ENCODE measurements at places on chromosomes 7 and 10.
A peak's percentile ranks its signal among the peaks of the same experiment; 100 is the strongest.

- no peak for DNase-seq
Observed at GRCh38 chr7:25694699-25695098, 457.3 kb upstream of the NFE2L3 start.

- DNase-seq = no peak
Observed at GRCh38 chr10:45144326-45145070, 143.8 kb downstream of the ZNF22 start.

GRCh38 chr10:32931593-32931992 lies 26.4 kb downstream of the ITGB1 start:
- no peak for DNase-seq

- DNase-seq = peak; percentile 59
Observed at GRCh38 chr7:150451833-150452461, 1.5 kb downstream of the GIMAP8 start.

DNA sequence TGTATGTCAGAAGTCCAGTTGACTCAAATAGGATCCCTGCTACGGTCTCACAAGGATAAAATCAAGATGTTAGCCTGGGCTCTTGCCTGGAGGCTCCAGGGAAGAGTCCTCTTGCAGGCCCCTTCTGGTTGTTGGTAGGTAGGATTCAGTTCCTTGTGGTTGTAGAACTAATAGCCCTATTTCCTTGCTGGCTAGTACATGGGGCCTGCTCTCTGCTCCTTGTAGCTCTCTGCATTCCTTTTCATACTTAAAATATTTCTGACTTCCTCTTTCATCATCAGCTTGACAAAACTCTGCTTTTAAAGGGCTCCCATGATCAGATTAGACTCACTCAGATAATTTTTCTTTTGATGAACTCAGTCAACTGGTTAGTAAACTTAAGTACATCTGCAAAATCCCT lies 756.7 kb downstream of the GATA3 start:
- DNase-seq = no peak

DNA sequence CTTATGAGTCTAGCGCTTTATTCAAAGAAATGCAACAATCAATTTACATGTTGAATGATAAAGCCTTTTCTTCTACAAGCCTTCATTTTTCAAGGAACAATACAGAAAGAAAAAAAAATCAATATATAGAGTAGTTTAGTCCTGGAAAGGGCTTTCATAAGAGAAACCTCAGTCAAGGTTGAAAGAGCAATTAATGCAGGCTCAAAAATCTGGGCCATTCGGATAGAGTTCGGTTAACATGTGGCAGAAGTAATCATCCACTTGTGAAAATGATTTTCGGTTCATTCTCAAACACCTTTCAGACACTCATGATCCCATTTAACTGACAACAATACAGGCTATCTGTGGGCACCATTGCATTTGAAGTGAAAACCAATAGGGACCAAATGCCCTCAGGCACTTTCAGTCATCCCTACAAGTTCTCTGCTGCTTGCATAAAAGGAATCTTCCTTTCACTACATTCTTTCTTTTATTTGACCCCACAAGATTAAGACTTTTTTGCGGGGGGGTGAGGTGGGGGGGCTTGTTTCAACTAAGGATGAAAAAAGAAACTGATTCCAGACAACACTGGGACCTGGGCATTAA lies 177.9 kb downstream of the RNF133 start:
- DNase-seq = no peak

- no peak for DNase-seq
Observed at GRCh38 chr10:94402843-94403379, 570 bp downstream of the TBC1D12 start.

GRCh38 chr10:43879742-43880141 lies 231.1 kb upstream of the ZNF32 start:
- DNase-seq = no peak

- no peak for DNase-seq
Observed at GRCh38 chr7:78315119-78315518, 516.5 kb downstream of the PHTF2 start.

DNA sequence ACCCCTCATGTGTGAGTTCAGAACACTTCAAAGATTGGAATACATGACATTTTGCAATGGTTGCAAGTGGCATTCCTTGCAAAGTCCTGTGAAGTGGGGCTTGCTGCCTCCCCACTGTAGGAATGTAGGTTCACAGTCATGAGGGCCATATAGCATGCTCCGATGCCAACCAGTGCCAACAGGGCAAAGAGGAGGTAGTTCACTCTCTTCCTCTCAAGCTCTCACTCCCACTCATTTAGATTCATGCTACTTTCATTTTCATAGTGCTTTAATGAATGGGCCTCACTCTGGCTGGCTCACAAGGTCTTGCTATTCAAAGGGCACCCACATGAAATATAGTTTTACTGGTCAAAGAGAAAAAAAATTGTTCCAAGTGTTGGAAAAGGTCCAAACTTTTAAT lies 169.9 kb upstream of the AOAH start:
- DNase-seq = peak; percentile 21

GRCh38 chr7:157335991-157336382 lies 817 bp upstream of the DNAJB6 start:
- DNase-seq = no peak

DNA sequence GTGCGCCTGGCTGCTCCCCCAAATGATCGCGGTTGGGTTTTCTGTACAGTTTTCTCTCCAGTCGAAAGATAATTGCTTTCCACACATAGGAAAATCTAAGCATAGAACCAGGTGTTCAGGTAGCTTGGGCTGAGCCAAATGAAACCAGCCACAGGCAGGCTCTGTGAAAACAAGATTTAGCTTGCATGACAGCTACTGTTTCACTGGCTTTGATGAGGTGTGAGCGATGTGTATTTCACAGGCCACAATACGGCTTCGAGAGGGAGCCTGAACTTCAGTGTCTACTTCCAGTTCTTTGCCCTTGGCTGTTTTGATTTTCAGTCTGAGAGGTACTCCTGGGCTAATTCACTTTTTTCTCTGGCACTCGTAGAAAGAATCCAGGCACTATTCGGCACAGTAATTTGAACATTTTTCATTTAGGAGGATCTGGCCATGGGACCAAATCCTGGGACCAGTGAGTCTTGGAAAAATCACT lies 110.5 kb downstream of the JCAD start:
- no peak for DNase-seq

- no peak for DNase-seq
Observed at GRCh38 chr10:132366499-132366898, 30.5 kb upstream of the PWWP2B start.

DNA sequence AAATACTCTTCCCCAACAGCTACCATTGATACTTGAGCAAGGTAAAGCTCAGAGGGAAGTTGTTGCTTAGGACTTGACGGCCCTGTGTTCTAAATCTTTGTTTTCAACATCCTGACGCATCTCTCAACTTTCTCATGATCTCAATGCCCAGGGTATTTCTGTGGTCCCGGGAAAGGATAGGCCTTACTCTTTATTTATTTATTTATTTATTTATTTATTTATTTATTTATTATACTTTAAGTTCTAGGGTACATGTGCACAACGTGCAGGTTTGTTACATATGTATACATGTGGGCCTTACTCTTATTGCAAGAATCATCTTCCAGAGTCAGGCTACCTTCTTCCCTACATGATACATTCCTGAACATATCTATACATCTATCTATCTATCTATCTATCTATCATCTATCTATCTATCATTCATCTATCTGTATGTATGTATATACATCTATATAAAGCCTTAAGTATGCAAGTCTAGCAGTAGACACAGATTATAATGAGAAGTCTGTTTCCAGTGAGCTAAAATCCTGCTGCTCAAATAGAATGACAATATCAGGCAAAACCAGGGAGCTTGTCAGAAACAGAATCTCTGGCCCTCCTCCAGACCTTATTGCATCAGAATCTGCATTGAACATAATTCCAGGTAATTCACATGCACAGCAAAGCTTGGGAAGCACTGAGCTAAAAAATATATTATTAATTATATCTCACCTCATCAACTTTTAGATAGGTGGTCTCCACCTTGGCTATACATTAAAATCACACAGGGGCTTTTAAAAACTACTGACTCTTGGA lies 12.2 kb upstream of the CPA5 start:
- DNase-seq = no peak

DNA sequence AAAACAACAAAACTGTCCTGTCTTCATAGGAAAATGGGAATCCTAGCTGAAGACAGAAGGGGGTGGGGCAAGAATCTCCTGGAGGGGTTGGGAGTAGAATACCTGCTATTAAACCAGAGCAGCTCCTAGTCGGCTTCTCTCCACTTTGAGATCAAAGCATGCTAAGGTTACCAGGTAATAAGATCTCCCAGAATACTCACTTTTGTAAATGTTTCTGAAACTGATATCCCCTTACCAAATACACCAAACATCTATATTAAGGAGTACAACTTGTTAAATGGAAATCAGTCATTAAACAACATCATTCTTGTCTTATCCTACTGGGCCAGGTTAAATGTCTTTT lies 29.5 kb upstream of the DAGLB start:
- DNase-seq = no peak

- no peak for DNase-seq
Observed at GRCh38 chr7:40658729-40659128, 523.9 kb downstream of the SUGCT start.

- no peak for DNase-seq
Observed at GRCh38 chr7:10793995-10794775, 179.5 kb upstream of the PHF14 start.

DNA sequence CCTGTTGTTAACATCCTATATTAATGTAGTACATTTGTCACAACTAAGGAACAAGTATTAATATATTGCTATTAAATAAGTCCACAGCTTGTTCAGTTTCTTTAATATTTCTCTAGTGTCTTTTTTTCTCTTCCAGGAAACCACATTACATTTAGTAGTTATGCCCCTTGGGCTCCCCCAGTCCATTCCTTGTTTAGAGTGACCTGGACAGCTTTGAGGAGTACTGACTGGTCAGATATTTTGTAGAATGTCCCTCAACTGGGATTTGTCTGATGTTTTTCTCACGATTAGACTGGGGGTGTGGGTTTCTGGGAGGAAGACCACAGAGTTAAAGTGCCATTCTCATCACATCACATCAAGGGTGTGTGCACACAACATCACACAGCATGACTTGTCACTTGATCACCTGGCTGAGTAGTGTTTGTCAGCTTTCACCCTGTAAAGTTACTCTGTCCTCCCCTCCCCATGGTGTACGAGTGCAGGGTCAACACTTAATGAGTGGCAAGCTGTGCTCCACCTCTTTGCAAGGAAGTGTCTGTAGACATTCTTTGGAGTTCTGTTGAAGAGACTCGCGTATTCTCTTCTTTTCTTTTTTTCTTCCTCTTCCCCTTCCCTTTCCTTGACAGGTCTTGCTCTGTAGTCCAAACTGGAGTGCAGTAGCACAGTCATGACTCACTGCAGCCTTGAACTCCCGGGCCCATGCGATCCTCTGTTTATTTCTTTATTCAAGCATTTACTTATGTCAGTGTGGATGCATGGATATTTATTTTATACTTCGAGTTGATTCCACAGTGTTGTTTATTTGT lies 10.2 kb downstream of the LMTK2 start:
- no peak for DNase-seq

DNA sequence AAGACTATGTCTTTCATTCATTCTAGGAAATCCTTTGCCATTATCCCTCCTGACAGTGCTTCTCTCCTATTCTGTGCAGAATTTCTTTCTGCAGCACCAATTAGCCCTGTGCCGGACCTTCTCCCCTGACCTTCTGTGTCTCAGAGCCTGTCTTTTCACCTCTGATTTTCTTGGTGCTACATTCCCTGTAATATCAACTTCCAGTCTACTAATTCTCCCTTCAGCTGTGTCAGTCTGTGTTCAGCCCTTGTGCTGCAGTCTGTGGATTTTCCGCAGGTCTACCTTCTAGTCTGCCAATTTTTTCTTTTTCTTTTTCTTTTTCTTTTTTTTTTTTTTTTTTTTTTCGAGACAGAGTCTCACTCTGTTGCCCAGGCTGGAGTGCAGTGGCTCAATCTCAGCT lies 115.8 kb downstream of the ELFN1 start:
- DNase-seq = no peak

- no peak for DNase-seq
Observed at GRCh38 chr7:98711945-98712344, 94.9 kb downstream of the NPTX2 start.

- no peak for DNase-seq
Observed at GRCh38 chr10:49419005-49419404, 23.1 kb upstream of the DRGX start.

- DNase-seq = no peak
Observed at GRCh38 chr7:127809261-127809702, 157.3 kb downstream of the SND1 start.

- no peak for DNase-seq
Observed at GRCh38 chr7:3951316-3952055, 650.4 kb downstream of the SDK1 start.

GRCh38 chr7:120402801-120403200 lies 129.8 kb downstream of the KCND2 start:
- DNase-seq = no peak

GRCh38 chr10:47051741-47052238 lies 140.6 kb downstream of the PTPN20 start:
- no peak for DNase-seq

GRCh38 chr10:1440897-1441296 lies 296.4 kb downstream of the ADARB2 start:
- DNase-seq = no peak

GRCh38 chr7:102439963-102440795 lies 6.8 kb downstream of the ORAI2 start:
- DNase-seq = no peak
